ENCODE measurements at places on chromosomes 5 and 9.

DNA sequence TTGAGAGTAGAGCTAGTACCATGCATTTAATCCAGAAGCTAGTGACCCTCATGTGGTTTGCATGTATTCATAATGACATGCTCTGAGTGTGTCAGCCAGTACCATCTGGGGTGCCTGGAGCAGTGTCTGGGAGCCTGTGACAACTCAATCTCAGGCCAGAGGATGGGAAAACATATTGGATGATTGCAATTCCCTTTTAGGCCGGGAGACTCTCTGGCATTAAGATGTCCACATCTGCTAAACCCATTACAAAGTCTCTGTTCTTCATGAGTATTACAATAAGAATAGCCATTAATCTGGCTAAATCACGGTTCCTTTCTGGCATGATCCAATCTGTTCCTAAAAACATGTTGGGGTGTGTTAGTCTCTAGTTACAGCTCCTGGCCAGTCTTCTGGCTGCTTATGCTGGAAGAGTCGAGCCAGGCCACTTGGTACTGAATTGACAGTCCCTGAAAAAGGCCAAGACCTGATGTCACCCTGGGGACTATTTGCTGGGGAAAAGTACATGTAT is 475.7 kb downstream of the ENC1 start:
- no peak for DNase-seq

GRCh38 chr5:72402959-72403628 is 82.9 kb downstream of the PTCD2 start:
- no peak for DNase-seq

DNA sequence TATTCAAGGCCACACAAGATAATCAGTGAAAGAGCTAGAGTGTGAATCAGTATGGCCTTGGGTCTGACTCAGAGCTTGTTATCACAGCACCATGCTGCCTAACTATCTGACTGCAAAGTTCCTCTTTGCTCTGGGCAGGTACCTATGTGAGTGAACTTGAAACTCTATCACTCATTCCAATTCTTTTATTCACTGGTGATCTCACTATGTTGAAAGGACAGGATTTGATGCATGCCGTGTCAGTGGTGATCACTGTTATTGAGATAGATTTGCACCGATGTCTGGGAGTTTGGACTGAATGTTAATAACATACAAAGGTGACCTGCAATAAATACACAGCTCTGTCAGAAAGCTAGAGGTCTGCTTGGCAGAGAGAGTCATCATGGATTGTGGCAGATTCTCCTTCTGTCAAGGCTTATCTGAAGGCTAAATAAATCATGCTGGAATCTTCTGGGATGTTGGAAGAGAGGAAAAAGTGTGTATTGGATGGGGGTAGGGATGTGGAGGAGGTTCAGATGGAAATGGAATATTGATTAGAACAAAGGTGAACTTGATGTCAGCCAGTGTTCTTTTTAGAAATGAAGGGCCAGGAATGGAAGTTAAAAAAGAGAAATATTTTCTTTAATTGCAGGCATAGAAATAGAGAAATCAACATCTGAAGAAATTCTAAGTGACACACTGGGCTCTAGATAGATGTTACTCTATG is 91.8 kb upstream of the TNC start:
- DNase-seq = no peak

GRCh38 chr5:154418344-154418820 is 27.4 kb upstream of the SAP30L start:
- no peak for DNase-seq

- no peak for DNase-seq
Measured at GRCh38 chr5:150616024-150616470, 24.4 kb upstream of the SYNPO start.

DNA sequence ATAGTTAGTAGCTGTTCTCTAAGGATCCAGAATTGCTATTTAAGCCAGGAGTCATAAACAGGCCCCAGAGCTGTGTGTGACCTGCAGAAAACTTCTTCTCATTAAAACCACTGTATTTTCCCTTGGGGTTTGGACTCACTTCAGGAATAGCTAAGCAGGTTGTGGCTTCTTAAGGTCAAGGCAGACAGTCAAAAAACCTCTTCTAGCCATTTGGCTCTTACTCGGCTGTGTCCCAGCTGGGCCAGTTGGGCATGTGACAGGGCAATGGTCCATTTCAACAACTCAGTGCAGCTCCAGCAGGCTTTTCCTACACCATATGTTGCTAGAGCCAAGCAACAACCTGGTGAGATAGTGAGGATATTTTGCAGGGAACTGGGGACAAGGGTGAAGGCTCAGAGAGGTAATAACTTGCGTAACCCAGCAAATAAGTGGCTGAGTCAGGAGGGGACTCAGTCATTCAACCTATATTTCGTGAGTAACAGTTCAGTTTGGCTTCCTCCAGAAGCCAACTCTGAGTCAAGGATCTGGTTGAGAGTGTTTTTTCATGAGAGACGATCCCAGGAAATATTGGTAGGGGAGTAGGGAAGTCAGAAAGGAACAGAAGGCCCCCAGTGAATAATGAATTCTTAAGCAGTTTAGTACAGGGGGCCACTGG is 115.4 kb upstream of the PPP2R2B start:
- no peak for DNase-seq

GRCh38 chr5:145834917-145835847 is at the start of gene PRELID2:
TSS of gene PRELID2 (minus strand) at chr5:145835342. CDS start at chr5:145835251, 91 bp downstream.
- no peak for DNase-seq

DNA sequence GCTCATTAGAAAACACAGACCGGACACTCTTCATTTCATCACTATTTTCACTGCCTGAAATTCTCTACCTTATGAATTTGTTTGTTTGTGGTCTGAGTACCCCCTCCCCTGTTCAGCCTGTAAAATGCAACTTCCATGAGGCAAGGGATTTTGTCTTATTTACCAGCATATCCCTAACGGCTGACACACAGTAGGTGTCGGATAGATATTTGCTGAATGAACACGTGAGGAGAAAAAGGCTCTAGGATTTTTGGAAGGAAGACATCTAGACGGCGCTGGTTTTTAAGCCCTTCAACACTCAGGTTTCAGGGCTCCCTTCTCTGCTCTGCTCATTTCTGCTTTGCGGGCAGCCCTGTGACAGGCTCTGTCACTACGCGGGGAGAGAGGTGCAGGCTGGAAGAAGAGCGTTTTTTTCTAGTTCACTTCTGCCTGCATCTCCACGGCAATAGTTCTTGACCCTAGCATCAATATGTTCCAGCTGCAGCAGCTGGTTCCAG is 41.0 kb downstream of the KCNMB1 start:
- no peak for DNase-seq

GRCh38 chr9:120616966-120617935 is 37.3 kb upstream of the CDK5RAP2 start:
- DNase-seq = no peak

DNA sequence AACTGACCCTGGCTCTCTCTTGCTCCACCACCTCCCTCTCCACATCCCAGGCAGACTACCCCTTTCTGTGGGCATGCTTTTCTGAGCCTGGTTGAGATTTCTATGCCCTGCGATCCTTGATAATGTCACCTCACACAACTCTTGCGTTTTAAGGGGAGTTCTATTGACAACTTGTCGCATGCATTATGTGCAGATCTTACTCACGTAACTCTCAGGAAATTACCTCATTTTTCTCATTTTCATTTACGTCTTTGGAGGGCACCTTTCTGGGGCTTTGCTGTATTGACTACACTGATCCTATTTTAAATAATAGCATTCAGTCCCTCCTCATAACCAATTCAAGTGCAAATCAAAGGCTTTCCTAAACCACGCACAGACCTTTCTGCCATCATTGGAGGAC is 140.4 kb upstream of the WWC1 start:
- DNase-seq = no peak

GRCh38 chr9:1332156-1332555 is 282.0 kb downstream of the DMRT2 start:
- no peak for DNase-seq

GRCh38 chr9:109242014-109242413 is 75.0 kb upstream of the FRRS1L start:
- DNase-seq = no peak

DNA sequence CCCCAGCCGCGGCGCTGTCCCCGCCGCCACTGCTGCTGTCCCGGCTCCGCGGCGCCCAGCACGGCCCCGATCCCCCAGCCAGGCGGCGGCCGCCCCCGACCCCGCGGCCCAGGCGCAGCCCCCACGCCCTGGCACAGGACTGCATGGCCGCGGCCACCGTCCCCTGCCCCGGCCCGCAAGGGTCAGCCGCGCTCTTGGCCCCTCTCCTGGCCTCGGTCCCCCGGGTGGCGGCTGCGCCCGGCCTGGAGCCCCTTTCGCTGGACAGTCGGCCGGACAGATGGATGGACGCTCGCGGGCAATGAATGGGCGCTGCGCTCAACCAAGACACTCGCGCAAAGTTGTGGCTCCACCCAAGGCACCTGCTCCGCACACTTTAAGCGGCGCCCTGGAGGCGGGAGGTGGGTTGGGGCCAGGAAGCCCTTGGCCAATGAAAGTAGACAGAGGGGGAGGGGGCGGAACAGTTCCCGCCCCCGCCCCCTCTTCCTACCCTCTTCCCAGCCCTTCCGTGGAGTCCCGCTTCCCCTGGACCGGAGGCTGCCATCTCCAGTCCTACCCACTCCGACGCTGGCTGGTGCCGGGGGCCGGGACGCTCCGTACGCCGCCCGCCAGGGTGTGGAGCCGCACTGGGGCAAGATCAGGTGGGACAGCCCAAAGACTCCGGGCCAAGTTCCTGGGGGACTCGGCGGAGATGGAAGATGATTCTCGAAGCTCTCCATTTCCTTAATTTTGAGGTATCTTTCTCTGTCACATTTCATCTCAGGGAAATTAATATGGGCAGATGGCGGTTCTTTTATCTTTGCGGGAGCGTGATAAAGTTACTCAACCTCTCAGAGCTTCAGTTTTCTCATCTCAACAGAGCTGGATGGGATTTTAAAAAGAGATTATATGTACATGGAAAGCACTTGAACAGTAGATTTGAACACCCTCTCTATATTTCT is at the start of gene GLDC:
GLDC (minus strand) TSS at position 375 of the 938 bp plus-strand sequence; CDS start at position 145, 230 bp downstream.
- no peak for DNase-seq

GRCh38 chr5:66186108-66186507 is 42.0 kb downstream of the SREK1 start:
- DNase-seq = no peak

DNA sequence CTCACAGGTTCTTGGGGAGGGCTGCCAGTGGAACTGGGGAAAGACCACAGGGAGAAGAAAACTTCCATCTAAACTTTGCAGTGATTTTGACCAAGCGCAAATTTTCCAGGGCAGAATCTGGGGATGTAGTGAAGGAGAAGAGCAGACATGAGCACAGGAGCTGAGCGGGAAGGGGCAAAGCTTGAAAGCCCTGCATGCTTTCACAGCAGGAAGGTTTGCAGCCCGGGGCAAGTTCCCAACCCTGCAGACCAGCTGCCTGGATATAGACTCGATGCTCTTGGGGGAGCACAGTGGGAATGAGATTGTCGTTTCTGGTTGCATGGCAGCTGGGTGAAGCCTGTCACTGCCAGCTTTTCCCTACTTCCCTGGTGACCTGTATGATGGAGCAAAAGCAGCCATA is 276.8 kb upstream of the RORB start:
- DNase-seq = no peak

DNA sequence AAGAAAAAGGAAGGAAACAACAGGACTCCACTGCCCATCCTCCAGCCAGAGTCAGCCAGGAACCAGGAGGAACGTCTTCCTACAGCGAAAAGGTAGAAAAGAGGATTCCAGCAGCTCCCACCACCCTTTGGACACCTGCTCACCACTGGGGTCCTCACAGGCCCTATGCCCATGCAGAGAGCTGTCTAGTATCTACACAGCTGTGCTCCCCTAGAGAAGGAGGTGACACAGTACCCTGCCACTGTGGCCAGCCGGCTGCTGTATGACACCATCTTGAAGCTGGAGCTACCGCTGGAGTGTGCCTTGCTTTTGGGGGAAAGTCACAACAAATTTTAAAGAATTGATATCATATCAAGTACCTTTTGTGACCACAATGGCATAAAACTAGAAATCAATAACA is 92.6 kb downstream of the GTF3C4 start:
- no peak for DNase-seq

GRCh38 chr9:8694983-8695588 is 895.5 kb upstream of the DMAC1 start:
- no peak for DNase-seq

DNA sequence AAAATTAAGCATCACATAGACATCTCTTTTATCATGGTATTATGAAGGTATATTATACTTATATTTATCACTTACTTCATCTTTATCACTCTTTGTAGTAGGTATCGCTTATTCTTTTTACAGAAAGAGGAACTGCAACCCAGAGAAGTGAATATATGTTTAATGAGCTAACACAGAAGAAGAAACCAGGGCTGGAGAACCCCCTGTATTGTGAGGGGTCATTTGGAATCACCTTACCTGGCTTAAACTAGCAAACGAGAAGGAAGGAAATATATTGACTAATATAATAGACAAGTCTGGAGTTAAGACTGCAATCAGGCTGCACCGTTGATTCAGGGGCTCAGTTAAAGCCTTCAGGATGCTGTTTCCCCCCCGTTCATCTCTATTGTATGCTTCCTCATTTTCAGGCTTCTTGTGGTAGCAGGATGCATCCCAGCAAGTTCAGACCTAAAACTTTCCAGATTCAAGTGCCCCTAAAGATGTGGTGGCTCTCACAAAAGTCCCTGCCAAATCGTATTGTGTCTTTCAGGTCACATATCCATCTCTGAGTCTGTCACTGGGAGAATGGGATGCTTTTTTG is 146.4 kb downstream of the GCNT1 start:
- DNase-seq = no peak

DNA sequence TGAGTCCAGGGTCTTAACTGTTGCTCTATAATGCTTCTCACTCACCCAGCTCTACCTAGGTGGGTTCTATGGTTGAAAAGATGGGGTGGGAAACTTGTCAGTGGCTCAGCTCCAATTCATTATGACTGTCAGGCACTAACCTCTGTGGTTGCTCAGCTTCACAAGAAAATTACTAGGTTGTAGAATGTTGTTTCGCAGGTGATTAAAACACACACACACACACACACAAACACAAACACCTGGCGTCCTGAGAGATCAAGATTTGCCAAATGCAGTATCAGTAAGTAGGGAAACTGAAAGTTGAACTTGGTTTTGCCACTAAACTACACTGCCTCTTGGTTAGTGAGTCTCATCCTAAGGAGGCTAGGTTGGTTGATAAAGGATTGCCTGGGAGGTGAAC is 2.8 kb downstream of the MCCC2 start:
- DNase-seq = no peak

DNA sequence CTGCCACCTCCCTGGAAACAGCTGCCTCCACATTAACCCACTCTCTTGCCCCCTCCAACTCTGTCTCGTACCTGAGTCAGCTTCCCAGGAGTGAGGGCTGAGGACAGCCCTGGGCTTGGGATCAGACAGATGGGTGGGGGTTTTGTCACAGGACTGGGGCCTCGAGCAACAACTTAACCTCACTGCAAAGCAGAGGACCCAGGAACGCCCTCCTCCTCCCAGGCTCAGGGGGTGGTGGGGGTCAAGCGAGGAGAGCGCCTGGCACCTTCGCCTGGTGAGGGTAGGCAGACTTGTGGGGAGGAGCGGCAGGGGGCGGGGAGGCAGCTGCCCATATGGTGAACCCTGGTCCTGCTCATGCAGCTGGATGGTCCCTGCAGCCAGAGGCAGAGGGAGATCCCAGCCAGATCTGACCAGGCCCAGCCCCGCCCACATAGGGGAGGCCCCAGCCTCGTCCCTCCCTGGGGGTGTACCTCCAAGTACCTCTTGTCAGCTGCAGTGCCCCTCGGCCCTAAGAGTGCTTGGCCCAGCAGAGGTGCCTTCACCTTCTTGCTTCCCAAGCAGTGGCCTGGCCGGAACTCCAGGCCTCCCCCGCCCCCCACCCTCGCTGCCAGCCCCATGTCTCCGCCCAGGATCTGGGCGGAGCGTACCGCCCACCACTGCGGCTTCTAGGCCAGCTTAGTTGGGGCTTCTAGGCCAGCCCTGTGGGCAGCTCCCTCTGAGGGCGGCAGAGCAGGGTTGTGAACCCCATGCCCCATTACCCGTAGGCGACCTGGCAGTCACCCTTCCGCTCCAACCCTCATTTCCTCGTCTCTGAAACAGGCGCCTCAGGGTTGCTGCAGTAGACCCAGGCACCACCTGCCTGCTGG is at the start of gene SARDH:
SARDH (minus strand) TSS at position 579 of the 866 bp plus-strand sequence. CDS start 4,179 bp downstream, outside the sequence.
- DNase-seq = no peak
